Stimulated activated CD4-positive, alpha-beta T cell treated with anti-CD3 and anti-CD28 coated beads, Interleukin-4, amount 100 ng/mL, for 48 hours (primary cell): ENCODE measurements at places on chromosomes 4 and X.

GRCh38 chr4:123159479-123159878 is 237.1 kb upstream of the NUDT6 start:
- DNase-seq, result no peak

GRCh38 chr4:88600176-88600838 is 8.0 kb downstream of the HERC3 start:
- no peak for DNase-seq

DNA sequence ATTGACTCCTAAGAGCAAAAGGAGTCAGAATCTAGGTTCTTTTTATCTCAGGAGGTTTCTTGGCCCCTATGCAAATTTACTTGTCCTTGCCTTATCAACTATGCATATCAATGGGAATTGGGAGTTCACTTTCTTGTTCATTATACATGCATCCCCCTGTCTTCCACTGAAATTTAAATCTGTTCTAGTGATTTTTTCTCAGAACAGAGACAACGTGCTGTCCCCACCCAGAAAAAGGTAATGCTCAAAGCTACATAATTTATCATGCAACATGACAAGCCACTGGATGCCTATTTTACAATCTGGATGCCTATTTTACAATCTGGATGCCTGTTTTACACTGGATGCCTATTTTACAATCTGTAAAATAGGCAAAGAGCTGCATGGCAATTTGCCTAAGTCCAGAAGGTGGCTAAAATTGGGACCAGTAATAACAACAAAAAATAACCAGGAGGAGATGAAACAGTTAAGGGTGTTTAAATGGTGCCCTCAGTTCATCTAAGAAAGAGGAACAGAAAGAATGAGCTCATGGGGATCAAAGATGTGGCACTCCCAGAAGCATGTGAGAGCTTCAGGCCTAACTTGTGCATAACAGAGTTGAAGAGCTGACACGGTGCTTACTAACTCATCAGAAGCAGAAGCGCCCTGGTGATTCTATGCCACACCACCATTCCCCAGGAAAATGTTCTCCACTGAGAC is 537.8 kb upstream of the BOD1L1 start:
- DNase-seq, result no peak

DNA sequence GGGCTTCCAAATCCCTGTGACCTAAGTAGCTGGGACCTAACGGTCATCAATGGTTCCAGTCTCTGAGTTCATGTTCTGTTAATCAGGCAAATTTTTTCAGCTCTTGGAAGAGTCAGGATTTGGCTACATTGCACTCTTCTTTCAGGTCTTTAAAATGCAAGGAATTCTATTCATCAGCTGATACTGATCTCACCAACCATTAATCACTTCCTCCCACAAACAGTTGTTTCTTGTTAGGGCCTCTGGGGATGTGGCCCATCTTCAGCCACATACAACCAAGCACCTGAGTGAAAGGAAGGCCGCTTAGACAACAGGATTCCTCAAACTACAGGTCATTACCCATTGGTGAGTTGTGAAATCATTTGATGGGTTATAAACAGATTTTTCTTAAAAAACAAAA is 71.7 kb downstream of the FANCB start:
- no peak for DNase-seq

GRCh38 chr4:10743357-10743756 is 58.8 kb upstream of the CLNK start:
- DNase-seq, result no peak

DNA sequence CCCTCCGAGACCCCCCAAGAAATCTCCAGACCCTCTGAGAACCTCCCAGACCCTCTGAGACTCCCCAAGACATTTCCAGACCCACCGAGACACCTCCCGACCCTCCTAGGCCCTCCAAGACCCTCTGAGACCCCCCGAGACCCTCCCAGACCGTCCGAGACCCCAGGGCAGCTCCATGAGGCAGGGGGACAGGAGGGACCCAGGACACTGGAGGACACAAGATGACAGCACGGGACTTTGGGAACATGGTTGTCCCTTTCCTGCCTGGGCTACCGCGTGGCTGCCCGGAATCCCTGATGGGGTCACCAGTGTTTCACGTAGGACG is 10.3 kb downstream of the CTBP1 start:
- DNase-seq, result no peak

DNA sequence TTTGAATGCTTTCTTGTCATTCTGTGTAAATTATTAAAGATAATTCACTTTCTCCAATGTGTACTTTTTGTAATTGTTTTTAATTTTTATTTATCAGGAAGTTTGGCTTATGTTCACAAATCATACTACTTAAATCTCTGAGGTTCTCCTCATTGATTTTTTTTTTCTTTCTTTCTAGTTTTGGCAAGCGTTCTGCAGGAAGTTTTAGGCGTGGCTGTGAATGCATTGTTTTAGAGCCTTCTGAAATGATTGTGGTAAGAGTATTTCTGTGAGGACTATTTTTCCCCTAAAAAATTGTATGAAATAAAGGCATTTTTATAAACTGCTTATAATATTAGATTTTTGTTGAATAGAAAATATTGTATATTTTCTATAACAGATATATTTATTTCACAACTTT is 135.8 kb downstream of the RAPGEF2 start:
- DNase-seq, result no peak

GRCh38 chr4:152599095-152599494 is 63.2 kb upstream of the FBXW7 start:
- no peak for DNase-seq

- no peak for DNase-seq
Measured at GRCh38 chrX:136457303-136457917, 30.3 kb upstream of the BRS3 start.

DNA sequence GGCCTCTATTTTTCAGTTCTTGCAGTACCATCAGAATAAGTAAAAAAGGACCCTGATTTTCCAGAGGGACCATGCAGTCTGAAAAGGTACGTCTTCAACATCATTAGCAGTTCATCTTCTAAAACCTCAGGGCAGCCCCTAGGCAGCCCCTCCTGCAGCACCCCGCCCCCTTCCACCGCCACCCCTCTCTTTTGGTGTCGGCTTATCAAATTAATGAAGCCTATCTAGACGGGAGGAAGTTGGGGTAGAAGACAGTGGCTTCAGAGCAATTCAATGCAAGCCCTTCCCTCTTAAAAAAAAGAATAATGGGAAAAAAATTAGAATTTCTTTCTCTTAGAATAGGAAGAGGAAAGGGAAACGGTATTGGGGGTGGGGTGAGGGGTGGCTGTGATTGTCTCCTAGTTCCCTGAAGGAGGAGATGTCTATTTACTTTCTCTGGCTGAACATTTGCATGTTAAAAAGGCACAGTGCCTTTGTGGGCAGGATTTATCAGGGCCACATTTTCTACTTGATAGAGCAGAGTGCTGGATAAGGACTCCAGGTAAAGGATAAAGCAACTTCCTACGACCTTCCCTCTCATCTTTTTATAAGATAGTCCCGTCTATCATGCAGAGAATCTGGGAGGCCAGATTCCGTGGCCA is 159.4 kb downstream of the MGST2 start:
- no peak for DNase-seq

GRCh38 chr4:124635331-124635730 is 77.2 kb downstream of the ANKRD50 start:
- DNase-seq, result no peak

GRCh38 chrX:14670819-14671218 is 141.5 kb downstream of the GLRA2 start:
- no peak for DNase-seq

DNA sequence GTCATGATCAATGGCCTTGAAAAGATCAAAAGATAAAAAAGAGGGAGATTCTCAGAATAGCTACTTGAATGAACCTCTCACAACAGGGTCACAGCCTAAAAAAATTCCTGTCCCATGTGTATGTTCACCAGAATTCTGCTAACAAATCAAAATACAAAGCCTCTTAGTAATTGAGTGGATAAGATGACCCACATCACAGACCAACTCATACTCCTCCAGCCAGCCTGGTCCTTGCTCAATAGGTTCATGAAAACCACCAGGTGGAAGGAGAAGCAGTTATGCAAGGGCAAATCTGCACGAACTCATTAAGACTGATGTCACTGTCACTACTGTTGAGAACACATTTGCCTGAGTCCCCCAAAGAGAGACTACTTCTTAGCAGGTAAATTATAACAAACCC is 21.5 kb downstream of the WDFY3 start:
- no peak for DNase-seq

DNA sequence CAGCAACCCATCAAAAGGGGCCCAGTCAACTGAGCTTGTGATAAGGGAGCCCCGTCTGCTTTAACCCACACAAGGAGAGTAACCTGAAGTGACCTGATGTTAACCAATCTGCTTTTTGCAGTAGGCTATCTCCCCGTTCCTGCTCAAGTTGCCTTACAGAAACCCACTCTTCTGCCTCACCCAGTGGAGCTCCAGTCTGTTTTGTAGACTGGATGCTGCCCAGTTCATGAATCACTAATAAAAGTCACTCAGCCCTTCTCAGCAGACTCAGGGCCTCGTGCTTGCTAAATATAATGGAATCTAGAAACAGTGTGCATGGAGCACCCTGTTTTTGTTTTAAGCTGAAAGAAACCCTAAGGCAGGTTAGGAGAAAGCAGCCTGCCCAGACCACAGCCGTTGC is 312.3 kb downstream of the FBXW7 start:
- no peak for DNase-seq

DNA sequence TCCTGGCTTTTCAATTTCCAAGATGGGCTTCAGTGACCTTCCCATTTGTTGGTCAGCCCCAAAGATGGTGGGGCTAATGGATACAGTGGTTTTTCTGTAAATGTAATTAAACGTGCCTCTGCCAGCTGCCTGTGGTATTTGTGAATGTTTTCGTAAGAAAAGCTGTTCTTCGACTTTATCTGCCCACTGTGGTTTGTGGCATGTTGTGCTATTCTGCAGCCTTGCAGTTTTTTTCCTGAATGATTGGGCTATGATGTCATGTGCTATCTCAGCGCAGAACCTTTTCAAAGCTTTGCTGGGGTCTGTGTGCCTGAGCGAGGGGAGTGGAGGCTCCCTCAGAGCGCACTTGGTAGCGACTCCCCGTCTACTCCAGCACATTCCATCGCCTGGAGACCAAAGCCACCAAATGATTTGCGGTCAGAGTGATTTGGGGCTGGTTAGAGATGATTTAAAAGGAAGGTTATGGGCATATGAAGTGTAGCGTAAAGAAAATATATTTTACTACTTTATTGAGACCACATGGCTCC is 137.5 kb downstream of the PALLD start:
- DNase-seq, result no peak

GRCh38 chr4:71593311-71593710 is 190.6 kb downstream of the GC start:
- no peak for DNase-seq

DNA sequence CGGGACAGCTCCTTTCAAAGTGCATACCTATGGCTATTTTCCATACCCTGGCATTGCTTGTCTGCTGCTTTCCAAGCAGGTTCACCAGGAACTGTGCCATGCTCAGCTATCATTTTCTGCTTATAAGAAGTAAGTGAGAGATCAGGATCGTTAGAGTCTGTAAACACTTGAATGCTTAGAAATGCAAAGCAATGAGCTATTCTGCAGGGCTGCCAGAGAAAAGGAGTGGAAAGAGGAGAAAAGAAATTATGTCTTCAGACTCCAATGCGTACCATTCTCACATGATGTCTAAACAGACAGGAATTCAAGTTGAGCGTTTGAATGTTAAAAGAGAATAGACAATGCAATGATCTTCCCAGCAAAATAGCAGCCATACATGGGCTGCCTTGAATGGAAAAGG is 245.5 kb upstream of the SLC7A11 start:
- DNase-seq, result no peak

DNA sequence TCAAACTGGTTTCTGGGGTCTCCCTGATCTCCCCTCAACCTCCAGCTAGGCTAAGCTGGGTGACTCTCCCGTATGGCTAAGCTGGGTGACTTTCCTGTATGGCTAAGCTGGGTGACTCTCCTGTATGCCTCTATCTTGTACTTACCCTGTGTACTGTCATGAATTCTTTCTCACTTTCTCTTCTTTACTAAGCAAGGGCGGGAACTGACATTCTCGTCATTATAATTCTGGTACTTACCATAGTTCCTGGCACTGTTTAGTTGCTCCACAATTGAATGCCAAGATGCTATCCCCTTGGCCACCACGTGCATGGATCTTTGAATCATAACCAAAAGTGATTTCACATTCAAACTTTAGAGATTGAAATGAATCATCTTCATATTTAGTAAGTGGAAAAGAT is 8.8 kb downstream of the INTU start:
- DNase-seq, result no peak

GRCh38 chr4:165560941-165561340 is 182.1 kb downstream of the CPE start:
- DNase-seq, result no peak

GRCh38 chr4:33184657-33185290 is 2464.6 kb downstream of the PCDH7 start:
- DNase-seq, result no peak

- peak; percentile 35 for DNase-seq
Measured at GRCh38 chr4:82201805-82202641, 171.8 kb downstream of the HNRNPD start.

DNA sequence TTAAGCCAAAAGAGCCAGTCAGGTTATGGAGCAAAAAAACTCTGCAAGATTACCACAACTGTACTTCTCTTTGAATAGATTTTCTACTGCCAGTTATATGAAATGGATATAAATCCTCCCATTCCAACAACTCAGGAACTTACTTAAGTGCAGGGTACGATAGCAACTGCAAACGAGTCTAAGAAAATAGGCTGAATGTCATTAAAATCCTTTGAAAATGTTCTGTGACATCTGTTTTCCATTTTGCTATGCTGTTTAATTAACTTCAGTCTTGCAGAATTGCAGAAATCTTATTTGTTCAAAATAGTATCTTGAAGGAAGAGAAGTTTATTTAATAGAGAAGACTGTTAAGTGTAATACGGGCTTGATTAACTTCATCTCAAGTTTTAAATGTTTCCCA is 243.8 kb downstream of the PALLD start:
- no peak for DNase-seq

- DNase-seq, result no peak
Measured at GRCh38 chr4:108488865-108489264, 131.5 kb upstream of the RPL34 start.

DNA sequence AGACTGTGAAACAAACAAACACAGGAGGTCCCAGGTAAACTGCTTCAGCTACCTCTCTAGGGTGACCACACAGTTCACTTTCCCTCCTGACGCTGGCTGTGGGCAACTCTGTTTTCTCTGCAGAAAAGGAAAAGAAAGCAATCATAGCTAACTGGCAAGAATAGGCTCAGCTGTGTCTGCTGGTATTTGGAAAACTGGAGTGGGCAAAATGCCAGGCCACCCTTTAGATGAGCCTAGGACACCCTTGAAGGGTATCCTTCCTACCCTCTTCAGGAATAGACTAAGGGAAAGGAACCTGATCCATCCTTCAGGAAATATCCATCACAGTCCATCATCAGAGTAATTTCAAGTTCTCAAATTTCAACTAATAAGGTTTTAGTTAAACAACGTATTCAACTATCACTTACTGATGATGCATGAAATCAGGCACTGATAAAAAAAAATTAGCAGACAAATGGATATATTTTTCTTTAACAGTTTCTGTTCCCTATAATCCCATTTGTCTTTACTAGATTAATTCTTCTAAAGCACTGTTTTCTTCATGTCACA is 60.9 kb downstream of the CAMK2D start:
- DNase-seq, result no peak
